ENCODE measurements at places on chromosomes 2 and 18.

DNA sequence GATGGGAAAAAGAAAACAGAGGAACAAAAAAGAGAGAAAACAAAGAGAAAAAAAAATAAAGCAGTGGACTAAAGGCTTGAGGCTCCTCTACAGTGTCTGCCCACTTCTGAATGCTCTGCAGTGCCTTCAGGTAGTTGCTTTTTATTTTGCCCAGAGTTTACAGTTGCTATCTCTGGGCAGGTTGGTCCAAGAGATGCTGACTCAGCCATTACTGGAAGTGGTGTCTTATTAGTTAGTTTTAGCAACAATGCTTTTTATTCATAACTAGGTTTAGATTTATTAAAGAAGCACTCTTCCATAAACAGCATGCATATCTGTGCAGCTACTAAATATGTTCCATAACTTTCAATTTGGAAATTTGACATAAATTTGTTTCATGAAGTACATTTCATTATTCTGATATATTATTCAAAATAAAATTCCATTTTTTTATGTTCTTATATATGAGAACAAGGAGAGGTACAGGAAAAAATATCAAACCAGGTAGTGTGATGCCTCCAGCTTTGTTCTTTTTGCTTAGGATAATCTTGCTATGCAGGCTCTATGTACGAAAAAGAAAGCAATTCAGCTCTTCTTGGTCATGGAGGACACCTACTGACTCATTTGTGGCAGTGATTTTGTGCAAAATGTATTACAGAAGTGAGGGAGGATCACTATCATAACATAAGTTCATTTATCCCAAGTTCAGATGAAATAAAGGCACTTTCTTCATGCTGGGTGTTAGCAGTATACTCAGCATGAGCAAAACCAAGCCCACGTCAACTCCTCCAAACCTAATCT, 69.5 kb downstream of the RPIA start:
- DNase-seq: peak; percentile 17

GRCh38 chr2:108632332-108633160, 86.7 kb upstream of the RANBP2 start:
- no peak for DNase-seq

DNA sequence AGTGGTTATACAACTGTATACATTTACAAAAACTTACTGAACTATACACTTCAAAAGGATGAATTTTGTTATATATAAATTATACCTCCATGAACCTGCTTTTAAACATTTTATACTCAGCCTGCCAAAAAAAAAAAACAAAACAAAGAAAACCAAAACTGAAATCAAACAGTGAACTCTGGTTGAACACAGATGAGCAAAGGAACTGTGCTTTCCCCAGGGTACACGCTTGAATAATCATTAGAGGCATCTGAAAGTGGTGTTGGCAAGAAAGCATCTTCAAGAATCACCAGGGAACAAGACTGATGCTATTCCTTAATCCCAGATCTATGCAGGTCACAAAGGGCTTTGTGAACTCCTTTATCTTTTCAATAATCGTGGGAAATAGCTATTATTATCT, 77.0 kb upstream of the LYPD1 start:
- no peak for DNase-seq

DNA sequence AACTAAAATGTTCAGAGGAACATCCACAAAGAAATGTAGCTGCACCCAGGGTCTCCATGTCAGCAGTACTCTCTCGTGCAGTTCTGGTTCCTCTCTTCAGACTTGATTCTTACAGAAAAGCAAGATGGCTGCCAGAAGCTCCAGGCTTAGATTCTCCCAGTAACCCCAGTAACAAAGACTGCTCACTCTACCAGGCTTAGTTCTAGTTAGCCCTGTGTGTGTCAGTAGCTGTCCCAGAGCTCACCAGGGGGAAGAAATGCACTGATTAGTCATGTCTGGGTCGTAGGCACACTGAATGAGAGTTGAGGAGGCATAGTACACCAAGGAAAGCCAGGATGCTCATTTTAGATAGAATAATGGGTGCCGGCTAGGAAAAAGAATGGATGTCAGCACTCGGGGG, 395.0 kb upstream of the NRP2 start:
- DNase-seq: no peak

GRCh38 chr2:44752761-44753160, 188.7 kb upstream of the SIX3 start:
- DNase-seq: no peak

GRCh38 chr18:48833701-48834412, 116.9 kb downstream of the SMAD7 start:
- DNase-seq: no peak

DNA sequence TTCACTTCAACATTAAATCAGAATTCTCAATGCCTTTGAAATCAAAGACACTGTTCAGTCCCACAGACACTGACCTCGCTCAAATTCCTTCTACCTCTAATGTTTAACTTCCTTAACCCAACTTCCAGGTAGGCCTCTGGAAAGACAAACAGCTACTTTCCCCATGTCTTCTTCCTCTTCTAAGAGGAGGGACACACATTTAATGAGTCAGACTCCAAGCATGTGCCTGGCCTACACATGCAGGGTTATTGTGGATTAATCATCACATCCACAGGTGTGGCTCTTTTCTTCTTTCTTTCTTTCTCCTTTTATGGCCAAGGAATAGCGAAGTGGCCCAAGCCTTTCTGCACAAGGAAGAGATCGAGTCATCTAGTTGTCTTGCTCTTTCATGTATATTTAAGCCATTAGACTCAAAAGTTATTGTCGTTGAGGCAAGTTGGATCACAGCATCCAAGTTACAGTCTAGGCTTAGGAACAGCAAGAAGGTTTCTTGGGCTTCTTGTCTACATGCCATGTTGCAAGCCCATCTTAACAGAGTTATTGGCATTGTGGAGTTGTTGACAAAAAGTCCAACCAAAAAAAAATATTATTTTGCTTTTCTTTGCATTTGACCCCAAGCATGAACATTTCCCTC, 387.8 kb downstream of the IRS1 start:
- DNase-seq: no peak

DNA sequence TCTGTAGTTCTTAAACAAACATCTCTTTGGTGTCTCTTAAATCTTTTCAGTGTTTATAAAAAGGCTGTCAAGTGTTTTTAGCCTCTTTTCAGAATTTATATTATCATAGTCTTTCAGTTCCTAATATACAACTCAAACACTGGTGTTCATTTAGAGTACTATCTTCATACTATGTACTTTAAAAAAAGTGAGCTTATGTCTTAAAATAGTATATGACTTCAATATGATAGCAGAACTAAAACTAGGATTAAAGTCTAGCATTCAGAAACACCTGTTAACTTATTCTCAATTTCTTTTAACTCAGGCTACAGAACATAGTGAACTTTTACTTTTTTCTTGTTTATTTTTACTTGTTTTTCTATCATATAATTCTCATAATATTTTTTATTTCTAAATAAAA, 14.7 kb upstream of the IKZF2 start:
- DNase-seq: no peak

DNA sequence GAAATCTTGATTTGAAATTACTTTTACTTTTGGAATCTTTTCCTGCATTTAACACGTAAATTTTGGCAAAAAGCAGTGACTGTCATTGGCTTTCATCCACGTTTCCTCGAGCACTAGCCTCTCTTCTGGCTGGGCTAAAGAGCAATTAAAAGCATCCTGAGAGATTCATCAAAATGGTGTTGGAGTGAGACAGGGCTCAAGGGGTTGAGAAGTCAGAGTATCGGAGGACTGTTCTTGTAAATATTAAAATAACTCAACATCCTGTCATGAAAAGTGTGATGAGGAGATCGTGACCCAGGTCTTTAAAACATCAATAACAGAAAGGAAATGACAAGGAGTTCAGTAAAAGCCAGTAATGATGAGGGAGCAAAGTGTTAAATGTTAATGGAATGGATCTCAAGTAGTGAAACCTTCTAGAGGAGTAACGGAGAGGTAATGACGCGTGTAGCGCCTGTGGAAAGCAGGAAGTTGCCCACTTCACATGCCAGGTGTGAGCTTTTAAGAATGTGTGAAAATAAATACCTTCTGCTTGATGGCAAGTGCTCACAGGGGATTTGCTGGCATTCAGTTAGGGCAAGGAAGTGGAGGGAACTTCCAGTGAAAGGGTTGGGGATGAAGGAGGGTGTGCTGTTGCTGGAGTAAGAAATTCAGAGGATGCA, 754.4 kb downstream of the ADCYAP1 start:
- no peak for DNase-seq

DNA sequence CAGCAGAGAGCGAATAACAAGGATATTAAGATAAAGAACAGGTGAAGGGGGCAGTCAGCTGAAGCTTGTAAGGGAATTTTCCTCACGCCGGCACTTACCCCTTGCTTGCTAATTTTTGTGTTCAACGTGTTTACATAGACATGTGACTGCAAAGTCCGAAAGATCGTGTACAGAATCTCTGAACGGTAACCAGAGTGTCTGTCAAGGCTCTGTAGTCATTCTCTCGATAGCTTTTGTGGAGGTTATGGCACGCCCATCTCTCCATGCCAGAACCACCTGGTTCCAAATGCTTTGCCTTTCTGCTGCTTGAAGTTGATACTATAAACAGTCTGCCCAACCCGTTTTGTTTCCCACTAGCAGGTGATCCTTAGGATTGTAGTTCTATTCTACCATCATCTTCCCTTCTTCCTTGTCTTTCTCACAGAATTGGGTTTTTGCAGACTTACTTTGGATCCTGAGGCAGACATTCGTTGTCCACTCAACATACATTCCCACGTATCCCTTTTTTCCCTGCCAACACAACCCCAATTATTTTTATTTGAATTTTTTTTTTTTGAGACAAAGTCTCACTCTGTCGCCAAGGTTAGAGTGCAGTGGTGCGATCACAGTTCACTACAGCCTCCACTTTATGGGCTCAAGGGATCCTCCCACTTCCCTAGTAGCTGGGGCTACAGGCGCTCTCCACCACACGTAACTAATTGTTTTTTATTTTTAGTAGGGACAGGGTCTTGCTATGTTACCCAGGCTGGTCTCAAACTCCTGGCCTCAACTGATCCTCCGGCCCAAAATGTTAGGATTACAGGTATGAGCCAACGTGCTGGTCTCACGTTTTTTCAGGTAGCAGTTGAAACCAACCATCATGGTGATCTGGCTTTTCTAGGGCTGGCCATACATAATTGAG, 1.3 kb upstream of the USP34 start:
- DNase-seq: peak; percentile 14

- no peak for DNase-seq
Measured at GRCh38 chr18:6722690-6723089, 6.8 kb upstream of the ARHGAP28 start.

- no peak for DNase-seq
Measured at GRCh38 chr2:221551864-221552263, 20.2 kb downstream of the EPHA4 start.

GRCh38 chr2:202098291-202098690, 25.2 kb downstream of the KIAA2012 start:
- DNase-seq: no peak

- no peak for DNase-seq
Measured at GRCh38 chr2:207925601-207926000, 99.7 kb downstream of the PLEKHM3 start.

DNA sequence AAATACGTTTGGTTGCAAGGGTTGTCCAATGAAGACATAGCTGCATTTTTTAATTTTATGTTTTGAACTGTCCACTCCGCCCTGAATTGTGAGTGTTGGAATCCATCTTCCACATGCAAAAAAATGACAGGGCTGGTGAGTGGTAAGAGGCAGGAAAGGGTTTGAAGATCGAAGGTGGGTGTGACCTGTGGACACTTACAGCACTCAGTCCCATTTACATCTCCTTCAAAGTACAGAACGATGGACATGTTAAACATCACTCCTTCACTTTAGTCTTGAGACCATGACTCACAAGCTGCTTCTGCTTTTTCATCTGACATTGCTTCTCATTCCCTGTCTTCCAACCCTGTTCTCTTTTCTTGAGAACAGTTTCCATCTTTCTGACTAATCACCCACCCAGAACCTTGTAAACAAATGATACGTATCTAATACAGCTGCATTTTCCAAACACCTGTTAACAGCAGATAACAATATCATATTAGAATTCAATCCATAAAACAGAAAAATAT, 179.3 kb downstream of the ZNF516 start:
- no peak for DNase-seq

- DNase-seq: no peak
Measured at GRCh38 chr2:190663348-190663747, 14.5 kb downstream of the NAB1 start.

- peak; percentile 35 for DNase-seq
Measured at GRCh38 chr2:24822049-24822706, 29.0 kb downstream of the CENPO start.

GRCh38 chr2:11809586-11810236, 63.3 kb downstream of the LPIN1 start:
- DNase-seq: no peak

- DNase-seq: no peak
Measured at GRCh38 chr2:158312981-158313380, 143.6 kb downstream of the CCDC148 start.

- no peak for DNase-seq
Measured at GRCh38 chr2:21944536-21944935, 820.8 kb downstream of the TDRD15 start.

- DNase-seq: no peak
Measured at GRCh38 chr2:225614915-225615314, 215.4 kb downstream of the NYAP2 start.

DNA sequence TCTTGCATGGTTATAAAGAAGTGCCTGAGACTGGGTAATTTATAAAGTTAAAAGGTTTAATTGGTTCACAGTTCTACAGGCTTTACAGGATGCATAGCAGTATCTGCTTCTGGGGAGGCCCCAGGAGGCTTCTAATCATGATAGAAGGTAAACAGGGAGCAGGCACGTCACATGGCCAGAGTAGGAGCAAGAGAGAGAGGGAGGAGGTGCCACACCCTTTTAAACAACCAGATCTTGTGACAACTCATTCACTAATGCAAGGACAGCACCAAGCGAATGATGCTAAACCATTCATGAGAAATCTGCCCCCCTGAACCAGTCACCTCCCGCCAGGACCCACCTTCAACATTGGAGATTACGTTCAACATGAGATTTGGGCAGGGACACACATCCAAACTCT, 141.1 kb downstream of the EN1 start:
- DNase-seq: no peak

- no peak for DNase-seq
Measured at GRCh38 chr2:120192280-120192679, 30.9 kb downstream of the TMEM185B start.

DNA sequence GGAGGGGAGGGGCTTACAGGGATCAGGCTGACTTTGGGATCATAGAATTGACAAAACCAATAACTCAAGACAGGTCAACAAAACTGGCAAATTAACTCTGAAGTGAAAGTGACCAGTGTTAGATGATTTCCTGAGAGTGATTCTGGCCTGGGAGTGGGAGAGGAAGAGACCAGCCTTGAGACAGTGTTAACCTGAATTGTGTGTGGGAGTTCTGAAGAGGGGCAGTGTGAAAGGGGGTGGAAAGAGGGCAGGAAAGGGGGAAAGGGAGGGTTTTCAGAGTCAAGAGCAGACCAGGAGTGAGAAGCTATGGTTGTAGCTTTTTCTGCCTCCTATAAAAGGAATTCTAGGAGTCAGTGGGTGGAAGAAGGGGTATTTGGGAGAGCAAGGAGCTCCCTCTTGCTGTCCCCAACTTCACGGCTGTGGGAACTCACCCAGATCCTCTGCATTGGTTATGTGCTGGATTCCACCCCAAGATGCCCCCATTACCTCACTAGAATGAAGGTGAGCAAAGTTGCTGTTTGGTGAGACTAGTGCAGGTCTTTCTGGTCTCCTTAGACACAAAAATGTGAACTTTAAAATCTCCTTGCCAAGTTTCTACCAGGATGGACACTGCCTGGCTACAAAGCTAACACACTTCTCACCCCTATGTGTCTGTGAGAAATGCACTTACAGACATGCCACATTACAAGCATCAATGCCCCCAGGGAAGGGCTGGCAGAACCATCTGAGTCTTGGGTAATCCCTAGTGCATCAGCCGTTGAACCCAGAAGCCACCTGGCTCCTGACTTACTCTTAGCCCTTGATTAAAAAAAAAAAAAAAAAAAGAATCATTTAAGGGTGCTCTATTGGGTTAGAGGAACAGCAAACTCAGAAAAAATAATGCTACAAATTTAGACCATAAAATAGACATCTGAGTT, 61.6 kb downstream of the BMP10 start:
- DNase-seq: no peak

Measured in SK-MEL-5 (cell line).